ENCODE measurements at places on chromosomes 1 and 21.

DNA sequence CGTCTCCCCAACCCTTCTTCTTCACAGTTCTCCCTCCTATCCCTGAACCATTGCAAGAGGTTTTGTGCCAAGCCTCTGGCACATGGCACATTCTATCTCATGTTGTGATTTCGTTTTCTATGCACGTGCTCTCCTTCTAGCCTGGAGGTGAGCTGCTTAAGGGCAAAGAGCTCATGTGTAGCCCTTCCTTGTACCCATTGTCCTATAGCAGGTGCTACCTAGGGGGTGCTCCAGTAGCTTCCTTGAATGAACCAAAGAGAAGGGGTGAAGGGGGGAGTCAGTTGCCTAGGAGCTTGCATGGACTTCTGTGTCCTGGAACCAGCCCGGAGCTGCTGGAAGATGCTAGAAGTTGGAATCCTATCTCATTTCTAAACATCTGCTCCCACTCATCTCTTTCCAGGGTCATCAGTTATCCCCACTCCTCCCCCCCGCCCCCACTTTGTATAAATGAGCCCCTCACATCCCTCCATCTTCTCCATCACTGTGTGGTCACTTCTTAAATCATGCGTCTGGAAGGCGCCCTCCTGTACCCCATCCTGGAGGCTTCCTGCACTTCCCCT, 535 bp upstream of the DISC1 start:
- DNase-seq: no peak

DNA sequence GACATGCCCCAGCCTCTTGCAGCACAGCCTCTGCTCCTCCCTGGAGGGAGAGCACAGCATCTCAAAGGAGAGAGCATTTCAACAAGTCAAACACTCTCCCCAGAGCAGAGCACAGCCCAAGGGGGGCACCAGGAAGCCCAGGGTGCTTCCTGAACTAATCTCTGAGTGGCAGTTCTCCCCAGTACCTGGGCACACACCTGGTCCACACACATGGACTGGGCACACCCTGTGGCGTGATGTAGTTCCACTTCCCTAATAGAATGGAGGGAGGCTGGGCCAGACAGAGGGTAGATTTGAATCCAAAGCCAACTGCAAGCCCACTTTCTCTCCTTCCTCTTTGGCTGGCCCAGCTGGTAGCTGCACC, 55.5 kb downstream of the CD46 start:
- DNase-seq: no peak

DNA sequence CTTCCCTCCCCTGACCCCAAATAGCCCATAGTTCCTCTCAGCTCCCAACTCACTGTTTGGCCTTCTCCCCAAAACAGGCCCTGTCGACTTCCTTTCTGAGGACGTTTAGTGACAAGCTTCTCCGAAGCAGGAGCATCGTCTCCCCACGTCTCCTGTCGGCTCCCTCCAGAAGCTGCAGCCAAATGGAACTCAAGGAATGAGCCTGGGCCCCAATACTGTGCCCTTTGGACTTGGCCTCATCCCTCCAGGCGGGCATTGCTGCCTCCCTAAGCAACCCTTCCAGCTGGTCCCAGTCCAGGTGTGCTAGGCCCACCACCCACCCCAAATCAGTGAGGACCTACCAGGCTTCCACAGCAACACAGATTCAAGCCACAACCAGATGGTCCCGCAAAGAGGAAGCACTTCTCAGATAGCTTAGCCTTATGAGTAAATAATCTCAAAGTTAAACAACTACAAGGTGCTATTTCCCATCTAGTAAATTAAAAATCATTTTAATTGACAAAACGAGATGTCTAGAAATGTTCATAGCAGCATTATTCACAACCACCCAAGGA, 33.0 kb downstream of the ACOT7 start:
- DNase-seq: no peak

- no peak for DNase-seq
Observed at GRCh38 chr1:119288751-119289150, 79.8 kb upstream of the HAO2 start.

- DNase-seq: no peak
Observed at GRCh38 chr1:3907031-3907534, 7.0 kb upstream of the C1orf174 start.

- no peak for DNase-seq
Observed at GRCh38 chr1:51072043-51072439, 30.0 kb upstream of the C1orf185 start.

DNA sequence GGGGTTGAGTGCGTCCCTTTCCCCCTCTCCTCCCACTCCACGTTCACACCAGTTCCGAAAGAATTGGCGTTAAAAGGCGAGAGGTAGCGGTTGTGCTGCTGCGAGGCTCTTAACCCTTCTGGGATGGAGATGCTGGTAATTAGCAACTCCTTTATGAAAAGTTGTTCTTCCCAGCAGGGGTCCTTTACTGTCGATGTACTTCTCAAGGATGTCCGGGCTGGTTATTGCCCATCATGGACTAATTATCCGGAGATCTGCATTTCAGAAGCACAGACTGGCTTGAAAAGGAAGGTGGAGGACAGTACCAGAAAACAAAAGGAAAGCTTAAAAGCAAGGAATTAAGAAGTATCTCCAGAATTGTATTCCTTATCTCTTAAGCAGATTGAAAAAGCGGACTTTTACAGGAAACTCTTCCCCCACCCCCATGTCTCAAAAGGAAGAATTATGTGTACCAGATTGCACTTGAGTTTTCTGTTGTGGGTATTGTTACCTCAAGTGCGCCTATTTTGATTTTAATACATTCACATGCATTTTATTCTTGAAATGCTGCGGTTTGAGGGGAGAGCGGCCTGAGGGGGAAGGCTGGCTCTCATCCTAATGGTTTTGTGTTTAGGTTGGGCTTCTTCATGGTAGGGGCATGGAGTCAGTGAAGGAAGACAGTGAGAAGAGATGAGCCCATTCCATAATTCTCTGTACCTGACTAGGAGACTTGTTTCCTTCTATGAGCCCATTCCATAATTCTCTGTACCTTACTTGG, 1.5 kb downstream of the AK4 start:
- no peak for DNase-seq

DNA sequence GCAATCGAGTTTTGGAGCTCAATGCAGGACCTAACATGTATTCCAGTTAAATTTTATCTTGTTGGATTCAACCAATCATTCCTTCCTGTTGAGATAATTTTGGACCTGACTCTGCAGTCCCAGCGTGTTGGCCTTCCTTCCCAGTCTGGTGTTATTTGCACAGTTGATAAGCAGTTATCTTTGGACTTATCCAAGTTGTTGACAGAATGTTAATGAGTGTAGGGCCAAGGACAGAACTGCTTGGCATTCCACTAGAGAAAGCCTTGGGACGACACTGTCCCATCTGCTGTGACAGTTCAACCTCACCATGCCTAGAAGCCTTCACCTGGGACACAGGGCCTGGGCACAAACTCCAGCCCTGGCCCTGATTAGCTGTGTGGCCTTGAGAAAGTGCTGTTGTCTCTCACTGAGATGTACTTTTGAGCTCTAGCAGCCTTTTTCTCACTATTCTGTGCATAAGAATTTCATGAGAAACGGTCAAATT, 104.1 kb upstream of the SLC25A33 start:
- DNase-seq: no peak

GRCh38 chr1:63051356-63051755, 267.4 kb downstream of the ATG4C start:
- no peak for DNase-seq

- no peak for DNase-seq
Observed at GRCh38 chr1:217091561-217091960, 368.3 kb upstream of the ESRRG start.

DNA sequence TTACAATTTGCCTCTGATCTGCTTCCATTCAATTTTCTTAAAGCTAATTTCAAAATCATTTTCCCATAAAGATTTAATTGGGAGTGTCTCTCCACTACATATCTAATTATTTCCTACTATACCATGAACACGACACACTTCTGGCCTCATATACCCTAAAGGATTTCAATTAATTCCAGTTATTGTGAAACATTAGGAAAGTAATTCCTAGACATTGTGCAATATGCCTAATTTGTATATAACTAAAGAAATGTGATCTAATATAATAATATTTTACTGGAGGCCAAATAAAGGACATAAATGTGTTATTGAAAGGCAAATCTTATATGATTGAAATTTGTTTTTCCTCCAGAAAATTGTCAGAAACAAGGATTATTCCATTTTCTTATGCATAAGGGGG, 727.2 kb upstream of the ADGRL2 start:
- DNase-seq: no peak

GRCh38 chr1:997993-998744, 1.7 kb downstream of the HES4 start:
- no peak for DNase-seq
